ENCODE measurements at places on chromosomes 16 and 17.

DNA sequence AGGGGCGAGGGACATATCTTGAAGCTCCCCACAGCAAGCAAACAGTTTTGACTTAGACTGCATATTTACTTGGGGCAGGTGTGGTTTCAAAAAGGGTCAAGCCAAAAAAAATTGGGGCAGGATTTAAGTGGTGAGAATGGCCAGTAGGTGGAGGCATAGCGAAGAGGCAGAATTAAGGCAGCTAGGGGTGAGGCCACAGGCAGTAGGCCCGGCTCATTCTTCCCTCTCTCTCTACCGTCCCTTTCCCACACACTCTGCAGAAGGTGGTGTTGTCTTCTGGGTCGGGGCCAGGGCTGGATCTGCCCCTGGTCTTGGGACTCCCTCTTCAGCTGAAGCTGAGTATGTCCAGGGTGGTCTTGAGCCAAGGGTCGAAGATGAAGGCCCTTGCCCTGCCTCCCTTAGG lies 2.6 kb downstream of the SHBG start:
- peak; percentile 19 for DNase-seq

- no peak for DNase-seq
These were observed 108.9 kb downstream of the GNAO1 start for GRCh38 chr16:56300242-56300623.

DNA sequence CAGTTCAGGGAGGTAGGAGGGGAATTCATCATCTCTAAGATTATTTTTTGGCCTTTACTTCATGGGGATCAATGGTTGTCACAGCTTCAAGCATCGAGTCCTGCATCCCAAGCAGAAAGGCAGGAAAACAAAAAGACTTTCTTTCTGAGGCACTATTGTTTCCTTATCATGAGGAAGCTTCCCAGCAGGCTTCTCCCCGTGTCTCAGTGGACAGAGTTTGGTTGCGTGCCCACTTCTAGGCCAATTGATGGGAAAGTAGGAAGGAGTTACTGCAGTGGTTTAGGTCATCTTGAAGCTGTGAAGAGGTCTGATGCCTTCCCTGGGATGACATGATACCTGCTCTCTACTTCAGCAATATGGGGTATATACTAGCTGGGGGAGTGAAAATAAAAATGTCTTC lies 175.3 kb upstream of the CDH13 start:
- DNase-seq, result no peak

DNA sequence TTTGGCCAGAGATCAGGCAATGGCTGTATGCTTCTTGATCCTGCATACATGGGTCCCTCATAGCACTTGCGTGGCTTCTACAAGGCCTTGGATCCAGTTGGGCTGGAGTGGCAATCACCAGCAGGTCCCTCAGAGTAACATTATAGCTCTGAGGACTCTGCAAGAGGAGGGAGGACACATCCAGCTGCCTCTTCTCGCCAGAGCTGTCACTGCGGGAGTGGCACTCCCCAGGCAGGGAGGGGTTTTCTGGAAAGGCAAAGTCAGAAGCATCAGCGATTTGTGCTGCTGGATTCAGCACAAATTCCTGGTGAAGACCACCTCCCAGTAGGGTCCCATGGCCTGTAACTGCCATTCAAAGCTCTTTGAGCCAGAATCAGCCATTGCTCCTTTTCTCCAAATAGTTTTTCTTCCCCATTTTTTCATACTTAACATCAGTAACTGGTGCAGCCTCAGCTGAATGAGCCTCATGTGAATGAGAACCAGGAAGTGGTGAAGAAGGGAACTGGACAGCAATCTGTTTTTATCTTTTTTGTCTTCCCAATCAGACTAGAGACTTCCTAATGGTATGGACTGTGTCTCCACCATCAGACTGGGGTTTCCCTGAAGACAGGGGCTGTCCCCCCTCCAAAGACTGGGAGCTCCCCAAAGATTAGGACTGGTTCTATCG lies 40.6 kb upstream of the HOXB13 start:
- DNase-seq, result no peak

DNA sequence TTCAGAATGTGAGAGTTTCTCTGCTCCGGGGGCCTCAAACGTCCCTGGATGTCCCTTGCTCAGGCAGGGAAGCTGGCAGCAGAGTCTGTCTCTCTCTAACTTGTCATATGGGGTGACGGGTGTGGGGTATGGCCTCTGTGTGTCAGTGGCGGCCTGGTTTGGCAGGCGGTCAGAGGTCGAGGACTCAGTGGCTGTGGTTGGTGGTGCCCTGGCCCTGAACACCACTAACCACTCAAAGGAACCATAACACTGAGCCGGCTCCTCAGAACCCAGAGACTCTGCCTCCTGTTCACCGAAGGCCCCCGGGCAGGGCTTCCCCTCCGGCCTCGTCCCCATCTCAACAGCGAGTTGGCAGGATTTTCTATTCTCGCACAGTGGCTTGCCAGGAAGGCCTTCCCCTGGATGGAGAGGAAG lies 677 bp downstream of the P2RX1 start:
- no peak for DNase-seq

DNA sequence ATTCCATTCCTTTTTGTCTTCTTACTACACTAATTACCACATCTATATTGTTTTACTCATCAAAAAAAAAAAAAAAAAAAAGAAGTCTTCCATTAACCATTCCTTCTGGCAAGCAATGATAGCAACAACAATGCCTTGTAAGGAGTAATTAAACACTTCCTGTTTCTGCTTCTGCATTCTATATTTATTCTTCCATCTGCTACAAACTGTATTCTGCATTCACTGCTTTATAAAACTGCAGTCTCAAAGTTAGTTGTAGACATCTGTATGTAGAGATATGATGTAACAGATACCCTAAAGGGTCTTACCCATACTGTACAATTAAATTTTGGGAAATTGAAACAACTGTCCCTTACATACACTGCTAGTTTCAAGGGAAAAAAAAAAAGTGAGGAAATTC lies 28.7 kb upstream of the ABCA6 start:
- no peak for DNase-seq

Measured in CD4-positive, alpha-beta memory T cell (primary cell).